H7 (cell line): ENCODE measurements at places on chromosomes 13 and 19.

GRCh38 chr13:48224701-48225100, 8.3 kb upstream of the ITM2B start:
- no peak for DNase-seq

DNA sequence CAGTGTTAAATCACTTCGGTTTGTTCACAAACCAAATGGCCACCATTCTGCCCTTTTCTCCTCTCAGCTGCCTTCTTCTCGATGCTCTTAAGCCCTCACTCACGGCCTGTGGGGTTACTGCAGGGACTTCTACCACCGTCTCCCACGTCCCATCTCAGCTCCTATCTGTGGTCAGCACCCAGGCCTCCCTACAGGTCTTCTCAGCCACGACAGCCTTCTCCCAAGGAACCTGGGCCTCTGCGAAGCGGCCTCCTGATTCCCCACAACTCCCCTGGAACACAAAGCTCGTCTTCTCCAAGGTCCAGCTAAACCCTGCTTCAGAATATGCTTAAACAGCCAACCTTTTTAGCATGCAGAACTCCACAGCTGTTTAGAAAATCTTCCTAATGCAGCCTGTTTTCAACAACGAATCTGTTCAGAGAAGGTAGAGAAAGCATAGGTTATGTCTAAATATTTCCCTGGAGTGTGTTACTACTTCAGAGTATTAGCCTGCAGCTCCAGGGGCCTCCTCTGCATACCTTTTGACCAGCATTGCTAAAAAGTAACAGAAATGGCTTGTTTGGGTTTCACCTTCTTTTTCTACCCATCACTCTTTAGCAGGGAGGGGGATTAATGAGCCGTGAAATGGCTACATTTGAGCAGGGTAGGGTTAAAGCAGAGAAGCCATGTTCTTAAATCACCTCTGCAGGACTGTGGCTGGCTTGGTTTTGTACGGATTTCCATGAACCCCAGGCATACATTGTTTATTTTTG, 104.0 kb downstream of the COL4A2 start:
- no peak for DNase-seq

- no peak for DNase-seq
Measured at GRCh38 chr13:46481166-46481565, 71.8 kb upstream of the LRCH1 start.

GRCh38 chr19:36115453-36116343, at the start of gene TBCB:
Gene TBCB (plus strand): TSS chr19:36115468. CDS start chr19:36115561, 93 bp downstream.
- peak; percentile 97 for DNase-seq

DNA sequence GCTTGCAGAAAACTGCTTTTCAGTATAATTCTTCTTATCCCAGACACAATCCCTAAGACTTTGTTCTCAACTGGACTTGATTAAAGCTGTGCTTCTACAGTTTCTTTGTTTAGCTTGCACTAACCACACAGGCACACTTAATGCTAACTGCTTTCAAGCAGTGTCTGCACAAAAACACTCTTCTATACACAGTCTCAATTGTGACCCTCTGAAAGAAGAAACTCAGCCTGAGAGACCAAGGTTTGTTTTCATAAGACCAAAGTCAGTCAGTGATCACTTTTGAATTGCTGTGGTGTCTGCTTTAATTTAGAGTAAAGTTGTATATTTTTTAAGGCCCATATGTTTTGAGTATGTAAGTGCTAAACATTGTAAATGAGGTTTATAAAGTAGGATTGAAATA, 431.2 kb downstream of the KCTD12 start:
- no peak for DNase-seq

- no peak for DNase-seq
Measured at GRCh38 chr19:2332341-2333026, 4.0 kb downstream of the SPPL2B start.

DNA sequence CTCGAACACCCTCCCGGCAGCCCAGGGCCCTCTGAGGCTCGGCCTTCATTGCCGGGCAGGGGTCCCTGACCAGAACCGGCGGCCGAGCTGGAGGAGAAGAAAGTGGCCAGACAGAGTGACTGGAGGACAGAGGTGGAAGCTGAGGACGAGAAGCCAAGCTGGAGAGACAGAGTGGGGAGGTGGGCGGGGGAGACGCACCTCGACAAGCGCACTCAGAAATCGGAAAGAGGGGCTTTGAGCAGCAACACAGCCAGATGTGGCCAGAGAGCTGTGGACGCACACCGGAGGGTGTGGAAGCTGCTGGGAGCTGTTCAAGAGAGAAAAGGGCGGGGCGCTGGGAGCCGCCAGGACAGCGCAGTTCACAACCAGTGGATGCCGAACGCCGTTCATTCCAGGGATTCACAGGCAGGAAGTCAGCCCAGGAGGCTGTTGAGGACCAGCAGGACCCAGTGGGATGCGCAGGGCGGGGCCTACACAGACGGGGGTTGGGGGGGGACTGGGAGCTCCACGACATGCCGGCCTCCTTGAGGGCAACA, 28.2 kb upstream of the C13orf46 start:
- peak; percentile 82 for DNase-seq

GRCh38 chr13:102812611-102813287, 13.8 kb downstream of the BIVM start:
- DNase-seq = peak; percentile 57

DNA sequence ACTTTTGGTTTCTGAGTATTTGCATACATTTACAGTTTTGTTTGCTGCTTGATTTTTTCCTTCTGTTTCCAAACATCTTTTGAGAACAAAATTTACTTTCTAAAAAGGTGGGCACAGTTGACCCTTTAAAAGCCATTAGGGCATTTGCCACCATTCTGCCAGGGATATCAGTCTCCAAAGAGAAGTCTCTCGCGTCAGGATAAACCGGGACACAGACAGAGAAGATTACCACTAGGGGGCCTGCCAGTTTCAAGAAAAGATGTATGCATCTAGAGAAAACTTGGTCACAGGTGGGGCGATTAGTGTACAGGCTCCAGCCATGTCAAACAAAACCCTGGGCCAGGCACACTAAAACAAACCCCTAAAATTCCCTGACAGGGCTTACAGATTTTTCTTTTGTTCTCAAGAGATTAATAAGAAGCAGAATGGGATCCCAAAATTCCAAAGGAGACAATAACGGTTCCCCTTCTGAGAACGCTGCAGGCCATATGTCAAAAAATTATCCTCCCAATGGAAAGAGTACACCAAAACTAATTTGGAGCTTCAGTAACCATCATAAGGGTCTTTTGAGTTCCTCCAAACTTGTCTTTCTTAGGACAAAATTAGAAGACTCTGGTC, 10.7 kb upstream of the PABPC3 start:
- DNase-seq = peak; percentile 68

DNA sequence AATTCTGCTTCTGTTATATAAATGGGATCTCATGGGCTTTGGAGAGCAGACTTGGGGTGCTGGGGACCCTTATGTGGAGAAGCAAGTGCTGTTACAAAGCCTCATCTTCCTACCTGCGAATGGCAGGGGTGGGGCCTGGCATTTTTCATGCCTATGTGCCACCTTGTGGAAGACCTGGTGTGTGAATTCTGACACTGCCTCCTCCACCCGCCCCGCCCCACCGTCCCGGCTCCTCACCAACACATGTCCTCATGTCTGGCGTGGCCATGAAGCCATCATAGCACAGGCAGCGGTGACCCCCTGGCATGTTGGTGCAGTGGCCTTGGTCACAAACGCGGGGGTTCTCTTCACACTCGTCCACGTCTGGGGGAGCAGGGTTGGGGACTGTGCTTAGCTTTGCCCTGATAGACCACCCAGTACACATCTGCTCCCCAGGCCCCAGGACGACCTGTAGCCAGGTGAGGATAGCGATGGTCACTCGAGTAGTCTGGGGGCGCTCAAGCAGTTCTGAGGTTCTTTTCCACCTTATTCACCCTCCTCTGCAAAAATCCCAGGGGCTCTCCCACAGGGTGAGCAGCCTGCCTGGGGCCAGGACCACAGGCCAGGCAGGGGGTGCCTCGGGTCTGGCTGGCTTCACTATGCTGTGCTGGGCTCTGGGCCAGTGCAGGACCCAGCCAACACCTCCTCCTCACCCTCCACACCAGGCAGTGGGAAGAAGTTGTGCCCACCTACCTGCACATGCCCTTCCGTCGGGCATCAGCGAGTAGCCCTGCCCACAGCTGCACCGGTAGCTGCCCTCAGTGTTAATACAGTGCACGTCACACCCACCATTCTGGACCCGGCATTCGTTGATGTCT, 32.7 kb downstream of the FBN3 start:
- DNase-seq = peak; percentile 57

DNA sequence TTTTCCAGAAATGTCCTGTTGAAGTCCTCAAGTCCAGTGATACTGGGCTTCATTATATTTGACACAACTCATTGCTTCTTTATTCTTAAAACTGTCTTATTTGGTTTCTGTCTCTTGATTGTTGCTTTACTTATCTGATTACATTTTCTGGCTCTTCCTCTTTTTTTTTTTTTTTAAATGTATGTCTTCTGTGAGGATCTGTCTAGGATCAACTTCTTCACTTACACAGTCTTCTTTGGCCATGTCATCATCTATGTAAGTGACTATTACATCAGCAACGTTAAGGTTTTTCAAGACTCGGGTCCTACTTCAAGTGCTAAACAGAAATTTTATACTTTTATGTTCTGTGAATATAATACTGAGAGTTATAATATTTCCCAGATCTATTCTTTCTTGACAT, 162.1 kb downstream of the PDS5B start:
- no peak for DNase-seq

GRCh38 chr19:48346191-48346590, 17.5 kb downstream of the TMEM143 start:
- DNase-seq = no peak

DNA sequence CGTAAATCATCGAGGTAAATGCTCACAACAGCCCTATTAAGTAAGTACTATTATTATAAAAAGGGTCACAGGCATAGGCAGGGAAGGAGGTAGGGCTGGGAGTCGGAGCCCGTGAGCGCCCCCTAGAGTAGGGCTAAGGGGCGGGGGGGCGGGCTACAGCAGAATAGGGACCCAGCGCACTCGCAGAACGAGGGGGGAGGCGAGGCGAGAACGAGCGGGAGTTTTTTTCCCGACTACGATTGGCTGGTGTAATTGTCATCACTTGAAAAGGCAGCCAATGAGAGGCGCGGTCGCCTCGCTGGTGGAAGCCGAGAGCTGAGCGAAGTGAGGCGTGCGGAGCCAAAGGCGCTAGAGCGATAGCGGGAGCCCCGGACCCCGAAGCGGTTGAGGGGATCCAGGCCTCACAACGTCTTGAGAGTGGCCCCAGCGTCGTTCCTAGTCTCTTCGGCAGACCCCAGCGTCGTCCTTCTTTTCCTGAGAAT, 24.2 kb downstream of the KEAP1 start:
- peak; percentile 97 for DNase-seq
